ENCODE measurements at places on chromosomes 11 and 22. TPM values are rescaled to one million over a fixed set of nuclear protein-coding genes. Genes with fewer than 3 reads are reported as not detected.

The TEX12 gene
- total RNA-seq, result 0.24 TPM

The POLA2 gene
- total RNA-seq, result 78.9 TPM

- no peak for DNase-seq
These were observed 239.7 kb downstream of the CTTN start for GRCh38 chr11:70637949-70638583.

DNA sequence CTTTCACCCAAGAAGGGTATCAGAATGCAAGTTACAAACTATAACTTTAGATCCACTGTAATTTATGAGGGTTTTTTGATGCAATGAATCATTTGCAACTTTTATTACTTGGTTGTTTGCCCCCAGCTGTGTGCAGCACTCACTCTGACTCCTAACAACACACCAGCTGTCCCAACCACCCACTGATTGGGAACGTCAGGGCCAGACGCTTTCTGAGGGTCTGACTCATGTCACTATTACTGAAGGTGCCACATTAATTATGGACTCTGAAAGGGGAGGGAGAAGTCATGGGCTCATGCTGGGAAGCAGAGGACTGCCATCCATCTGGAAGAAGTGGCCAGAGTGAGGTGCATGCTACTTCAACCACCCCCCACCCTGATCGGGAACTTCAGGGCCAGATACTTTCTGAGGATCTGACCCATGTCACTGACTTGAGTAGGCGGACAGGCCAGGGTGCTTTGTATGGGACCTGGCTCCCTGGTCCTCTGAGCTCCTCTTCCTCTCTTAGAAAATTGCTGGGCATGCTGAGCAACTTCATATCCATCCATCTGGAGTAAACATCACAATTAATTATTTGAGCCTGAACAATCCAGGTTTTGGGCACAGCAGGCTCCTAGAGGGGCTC is 44.9 kb upstream of the DRD2 start:
- DNase-seq, result no peak

DNA sequence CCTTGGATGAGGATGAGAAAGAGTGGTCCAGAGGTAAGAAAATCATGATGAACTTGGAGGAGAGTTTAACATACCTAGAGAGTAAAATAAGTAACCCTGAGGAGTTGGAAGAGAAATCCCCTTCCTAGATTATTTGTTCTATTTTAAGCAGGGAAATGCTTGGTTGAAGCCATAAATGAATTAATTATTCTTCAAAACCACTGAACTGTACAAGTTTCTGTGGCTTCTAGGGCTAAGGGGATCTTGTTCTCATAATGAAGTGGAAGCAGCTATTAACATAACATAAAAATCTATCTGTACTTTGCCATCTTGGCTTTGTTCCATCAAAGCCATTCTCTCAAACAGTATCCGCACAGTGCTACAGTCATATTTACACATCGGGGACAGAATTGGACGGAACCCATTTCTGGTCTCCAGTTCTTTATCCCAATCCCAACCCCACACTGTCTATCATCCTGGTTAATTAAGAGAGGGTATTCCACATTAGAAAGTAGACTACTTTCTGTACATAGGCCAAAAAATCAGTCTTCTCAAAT is 14.5 kb upstream of the ARHGAP42 start:
- no peak for DNase-seq

DNA sequence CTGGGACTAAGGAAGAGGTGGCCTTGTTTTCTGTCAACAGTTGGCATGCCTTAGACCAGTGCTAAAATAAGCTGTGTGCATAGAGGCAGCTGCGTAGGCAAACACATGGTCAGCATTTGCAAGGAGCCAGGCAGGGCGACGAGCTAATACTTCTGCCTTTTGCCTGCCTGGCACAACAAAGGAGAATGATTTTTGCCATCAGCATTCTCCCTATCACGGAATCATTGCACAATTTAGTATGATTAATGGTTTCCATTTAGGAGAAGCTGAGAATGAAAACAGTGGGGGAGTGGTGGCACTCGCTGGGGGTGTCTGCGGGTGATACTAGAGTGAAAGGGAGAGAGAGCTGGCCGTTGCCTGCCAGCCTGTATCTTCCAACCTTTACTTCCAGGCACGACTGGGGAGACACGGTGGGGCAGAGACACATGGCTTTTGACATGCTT is 336.0 kb downstream of the CADM1 start:
- DNase-seq, result no peak

DNA sequence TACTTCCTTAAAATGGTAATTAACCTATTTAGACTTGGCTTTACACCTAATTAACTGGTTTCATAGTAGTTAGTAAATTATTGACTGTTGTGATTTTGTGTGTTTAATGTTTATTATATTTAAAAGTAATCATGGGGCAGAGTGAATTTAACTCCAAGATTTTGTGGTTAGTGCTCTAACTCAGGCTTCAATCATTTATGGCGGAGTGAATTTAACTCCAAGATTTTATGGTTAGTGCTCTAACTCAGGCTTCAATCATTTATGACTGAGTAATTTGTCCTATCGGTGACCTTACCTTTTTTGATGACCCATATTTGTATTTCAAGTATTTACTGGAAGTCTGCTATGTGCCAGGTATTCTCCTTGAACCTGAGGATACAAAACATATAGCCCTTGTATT is 7.2 kb downstream of the PRRG4 start:
- DNase-seq, result no peak

The RNASEH2C gene
- total RNA-seq, result 89.0 TPM

DNA sequence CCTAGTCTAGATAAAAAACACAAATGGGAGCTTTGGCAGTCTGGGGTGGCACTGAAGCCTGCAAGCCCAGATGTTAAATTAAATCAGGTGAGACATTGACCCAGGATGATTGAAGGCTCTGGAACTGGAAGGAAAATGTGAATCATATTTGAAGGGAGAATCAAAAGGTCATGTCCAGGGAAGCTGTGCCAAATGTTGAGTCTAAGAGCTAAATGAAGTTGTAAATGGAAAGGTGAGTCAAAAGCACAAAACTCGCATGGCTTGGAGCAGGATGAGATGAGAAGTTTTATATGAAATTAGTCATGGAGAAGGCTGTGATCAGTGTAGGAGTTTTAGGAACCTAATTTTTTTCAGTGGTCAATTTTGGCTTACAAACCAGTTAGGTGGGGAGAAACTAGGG is 301.1 kb downstream of the BLID start:
- DNase-seq, result no peak

DNA sequence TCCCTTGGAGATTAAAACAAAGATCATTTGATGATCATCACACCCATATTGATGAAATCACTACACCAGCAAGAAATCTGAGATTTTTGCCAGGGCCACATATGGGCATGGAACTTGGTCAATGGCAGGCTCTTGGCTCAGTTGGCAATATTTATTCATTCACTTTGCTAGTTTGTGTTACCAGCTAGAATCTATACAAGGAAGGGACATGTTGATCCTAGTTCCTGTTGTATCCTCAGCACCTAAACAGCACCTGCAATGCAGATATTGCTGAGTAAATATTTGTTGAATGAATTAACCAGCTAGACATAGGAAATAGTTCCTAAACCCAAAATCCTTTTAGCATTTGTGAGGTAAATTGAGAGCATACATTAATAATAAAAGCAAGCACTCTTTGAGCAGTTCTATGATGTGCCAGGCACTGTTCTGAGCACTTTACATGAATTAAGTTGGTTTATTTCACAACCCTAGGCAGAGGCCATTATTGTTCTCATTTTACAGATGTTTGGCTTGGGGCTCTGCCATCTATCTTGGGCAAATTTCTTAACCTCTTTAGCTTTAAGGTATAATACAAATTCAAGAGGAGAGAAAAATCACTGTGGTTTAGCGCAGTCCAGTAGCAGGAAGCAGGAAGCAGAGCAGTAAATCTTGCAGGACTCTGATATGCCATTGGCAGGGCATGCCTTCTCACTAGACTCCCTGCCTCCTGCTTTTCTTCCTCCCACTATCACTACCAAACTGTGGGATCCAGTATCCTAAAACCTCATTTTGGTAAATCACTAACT is 1.6 kb downstream of the TRIM68 start:
- DNase-seq, result no peak

DNA sequence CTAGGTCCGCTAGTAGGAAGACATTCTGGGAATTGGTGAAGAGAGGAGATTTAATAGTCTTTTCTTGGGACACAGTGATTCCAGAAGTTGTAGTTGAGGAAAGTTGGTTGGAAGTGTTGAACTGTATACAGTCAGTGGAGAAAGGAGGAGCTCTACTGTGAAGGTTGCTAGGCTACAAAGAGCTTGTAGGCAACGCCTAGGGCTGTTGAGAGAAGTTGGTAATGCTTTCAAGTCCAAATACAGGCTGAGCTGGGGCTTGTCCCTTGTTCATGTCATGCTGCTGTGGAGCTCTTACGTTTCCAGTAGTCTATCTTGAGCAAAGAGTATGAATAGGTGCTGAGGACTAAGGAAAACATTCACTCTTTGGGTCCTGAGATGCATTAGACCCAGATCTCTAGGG is 1.1 kb downstream of the TBCEL start:
- DNase-seq, result no peak

DNA sequence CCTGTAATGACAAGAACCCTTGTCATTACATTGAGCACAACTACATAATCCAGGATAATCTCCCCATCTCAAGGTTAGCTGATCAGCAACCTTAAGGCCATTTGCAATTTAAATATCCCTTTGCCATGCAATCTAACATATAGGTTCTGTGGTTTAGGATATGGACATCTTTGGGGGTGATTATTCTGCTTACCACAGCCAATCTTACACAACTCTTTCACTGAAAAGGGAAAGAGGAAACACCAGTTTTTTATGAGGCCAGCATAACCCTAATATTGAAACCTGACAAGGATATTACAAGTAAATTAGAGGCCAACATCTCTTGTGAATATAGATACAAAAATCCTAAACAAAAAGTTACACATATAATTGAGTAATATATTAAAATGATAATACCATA is 78.5 kb downstream of the CYP2R1 start:
- DNase-seq, result no peak

- no peak for DNase-seq
These were observed 3.7 kb upstream of the IGLL1 start for GRCh38 chr22:23583836-23584235.

The PKP3 gene
- total RNA-seq, result not detected

- DNase-seq, result no peak
These were observed 9.8 kb upstream of the TEAD1 start for GRCh38 chr11:12664385-12664784.

DNA sequence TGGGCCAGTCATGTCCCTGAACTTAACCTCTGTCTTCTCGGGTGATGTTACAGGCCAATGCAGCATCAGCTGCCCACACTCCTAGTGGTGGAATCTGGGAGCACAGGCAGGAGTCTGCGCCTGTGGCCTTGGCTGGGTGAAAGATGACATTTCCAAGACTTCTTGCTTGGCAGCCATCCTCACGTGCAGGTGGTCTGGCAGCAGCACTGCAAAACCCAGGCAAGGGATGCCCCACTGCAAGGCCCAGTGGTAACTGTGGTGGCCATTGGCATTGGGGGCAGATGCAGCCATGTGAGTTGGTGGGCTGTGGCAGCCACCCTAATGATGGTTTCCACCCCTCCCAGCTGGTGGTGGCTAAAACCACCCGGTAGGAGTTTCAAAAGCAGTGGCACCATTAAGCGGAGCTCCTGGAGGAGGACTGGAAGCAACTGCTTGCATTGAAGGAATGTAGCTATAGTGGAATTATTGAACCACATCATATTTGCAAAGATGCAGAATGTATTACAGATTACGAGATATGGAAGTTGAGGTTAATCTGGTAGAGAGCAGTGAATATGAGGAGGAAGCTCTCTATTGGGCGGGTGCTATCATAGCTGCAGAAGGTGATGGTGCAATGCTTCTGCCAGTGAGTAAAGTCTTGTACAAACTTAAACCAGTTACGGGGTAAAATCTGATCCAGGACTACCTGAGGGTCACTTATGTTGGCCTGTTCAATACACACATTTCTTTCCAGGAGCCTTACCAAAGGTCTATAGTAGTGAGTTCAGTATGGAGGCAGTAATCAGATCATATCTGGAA is 120.7 kb upstream of the TOP3B start:
- DNase-seq, result no peak

The GGTLC3 gene
- total RNA-seq, result not detected

The OR2AG2 gene
- total RNA-seq, result 0.47 TPM

The ELMOD1 gene
- not detected for total RNA-seq

DNA sequence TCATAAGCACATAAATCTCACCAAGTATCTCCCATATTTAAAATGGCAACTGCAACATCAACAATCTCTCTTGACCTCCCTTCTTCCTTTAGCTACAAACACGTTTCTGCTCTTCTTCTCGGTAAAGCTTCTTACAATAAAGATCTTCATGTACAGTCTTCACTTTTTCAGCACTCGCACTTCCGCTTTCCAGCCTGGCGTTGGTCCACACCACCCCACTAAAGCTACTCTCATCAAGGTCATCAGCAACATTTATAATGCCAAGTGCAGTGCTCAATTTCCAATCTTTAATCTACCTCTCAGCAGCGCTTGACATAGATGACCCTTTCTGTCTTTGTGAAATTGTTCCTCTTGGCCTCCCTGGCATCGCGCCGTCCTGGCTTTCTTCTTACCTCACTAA is 33.6 kb downstream of the NTM start:
- no peak for DNase-seq

The KDM4E gene
- total RNA-seq, result not detected

DNA sequence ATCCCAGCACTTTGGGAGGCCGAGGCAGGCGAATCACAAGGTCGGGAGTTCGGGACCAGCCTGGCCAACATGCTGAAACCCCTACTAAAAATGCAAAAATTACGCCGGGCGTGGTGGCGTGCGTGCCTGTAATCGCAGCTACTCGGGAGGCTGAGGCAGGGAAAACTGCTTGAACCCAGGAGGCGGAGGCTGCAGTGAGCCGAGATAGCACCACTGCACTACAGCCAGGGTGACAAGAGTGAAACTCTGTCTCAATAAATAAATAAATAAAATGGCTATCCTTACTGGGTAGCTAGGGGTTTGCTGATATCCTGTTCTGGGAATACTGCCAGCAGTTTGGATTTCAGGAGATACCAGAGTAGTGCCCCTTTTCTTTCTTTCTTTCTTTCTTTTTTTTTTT is 2.4 kb upstream of the RBM14 start:
- DNase-seq, result no peak

The MS4A3 gene
- not detected for total RNA-seq

The SCGB1C1 gene
- total RNA-seq, result not detected

- DNase-seq, result no peak
These were observed 13.6 kb downstream of the BLID start for GRCh38 chr11:122102426-122102825.

GRCh38 chr11:117979481-117980211 is 6.5 kb upstream of the IL10RA start:
- no peak for DNase-seq

DNA sequence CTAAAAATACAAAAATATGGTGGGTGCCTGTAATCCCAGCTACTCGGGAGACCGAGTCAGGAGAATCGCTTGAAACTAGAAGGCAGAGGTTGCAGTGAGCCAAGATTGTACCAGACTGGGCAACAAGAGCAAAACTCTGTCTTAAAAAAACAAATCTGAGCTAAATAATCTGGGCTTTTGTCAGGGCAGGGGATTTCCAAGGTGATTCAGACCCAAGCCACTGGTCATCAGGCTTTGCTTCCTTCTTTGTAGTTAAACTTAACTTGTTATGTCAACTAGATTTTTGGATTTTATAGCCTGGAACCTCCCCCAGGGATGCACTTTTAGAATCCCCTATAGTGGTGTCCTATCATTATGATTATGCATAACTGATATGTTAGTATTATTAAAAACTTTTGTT is 27.0 kb upstream of the SLC22A8 start:
- no peak for DNase-seq

- no peak for DNase-seq
These were observed 14.9 kb upstream of the FXYD2 start for GRCh38 chr11:117839380-117839881.

- no peak for DNase-seq
These were observed 4.2 kb downstream of the HEPN1 start for GRCh38 chr11:124923296-124923695.

The MN1 gene
- 0.07 TPM for total RNA-seq

The MPPED2 gene
- total RNA-seq, result not detected
